ENCODE measurements at places on chromosomes 13 and 19. TPM values are rescaled to one million over a fixed set of nuclear protein-coding genes. Genes with fewer than 3 reads are reported as not detected.

CNMD gene
- 95.1 TPM for total RNA-seq

SCGB2B2 gene
- total RNA-seq, result 0.71 TPM

CEACAM8 gene
- total RNA-seq, result not detected

PHF11 gene
- total RNA-seq, result 11.9 TPM

SHISA7 gene
- 0.79 TPM for total RNA-seq

RNASEH2B gene
- 33.3 TPM for total RNA-seq

ZFR2 gene
- total RNA-seq, result 22.6 TPM

MAP4K1 gene
- total RNA-seq, result 25.0 TPM

FGF22 gene
- 1.4 TPM for total RNA-seq

MYH14 gene
- 25.8 TPM for total RNA-seq

KLK4 gene
- total RNA-seq, result 0.27 TPM

FCER2 gene
- 0.48 TPM for total RNA-seq

DNA sequence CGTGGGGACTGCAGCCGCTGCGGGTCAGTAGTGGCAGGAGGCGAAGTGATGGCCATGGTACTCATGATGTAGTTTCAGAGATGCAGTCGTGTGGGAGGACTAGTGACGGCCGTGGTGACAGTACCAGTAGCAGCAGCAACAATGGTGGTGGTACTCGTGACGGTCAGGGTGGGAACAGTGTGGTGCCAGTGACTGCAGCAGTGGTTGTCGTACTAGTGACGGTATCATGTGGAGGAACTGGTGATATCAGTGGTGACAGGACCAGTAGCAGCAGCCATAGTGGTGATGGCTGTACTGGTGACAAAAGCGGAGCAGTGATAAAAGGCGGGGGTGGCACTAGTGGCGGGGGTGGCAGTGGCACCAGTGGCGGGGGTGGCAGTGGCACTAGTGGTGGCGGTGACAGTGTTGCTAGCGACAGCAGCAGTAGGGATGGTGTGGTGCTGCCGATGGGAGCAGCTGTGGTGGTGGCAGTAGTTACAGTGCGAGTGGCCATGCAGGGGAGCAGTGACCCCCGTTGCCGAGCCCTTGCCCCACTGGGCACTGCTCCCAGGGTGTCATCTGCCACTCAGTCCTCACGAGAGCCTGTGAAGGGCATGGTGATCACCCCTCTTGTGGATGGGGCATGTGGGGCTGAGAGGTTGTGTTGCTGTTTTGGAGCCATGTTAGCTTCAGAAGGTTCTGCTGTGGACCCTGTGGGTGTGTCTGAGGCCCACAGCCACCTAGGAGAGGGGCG lies 22.7 kb downstream of the ADPRHL1 start:
- no peak overlapping the region for H3K27ac ChIP-seq
- DNase-seq, result no peak
- no peaks in the 10 kb centered on the region for H3K4me1 ChIP-seq

GRCh38 chr19:39524495-39524894 lies 8.2 kb downstream of the EID2B start:
- no peak overlapping the region for H3K4me3 ChIP-seq
- H3K36me3 ChIP-seq, result peaks cover 11% of the 10 kb centered on the region
- no peak for DNase-seq
- H3K4me1 ChIP-seq, result no peaks in the 10 kb centered on the region

GRCh38 chr13:40318366-40318765 lies 348.1 kb downstream of the FOXO1 start:
- peaks cover 74% of the 10 kb centered on the region for H3K27me3 ChIP-seq
- peaks cover 38% of the 10 kb centered on the region for H3K4me1 ChIP-seq
- no peak overlapping the region for H3K4me3 ChIP-seq
- no peak for DNase-seq
- peak overlapping the region; percentile 50 for H3K27ac ChIP-seq

DNA sequence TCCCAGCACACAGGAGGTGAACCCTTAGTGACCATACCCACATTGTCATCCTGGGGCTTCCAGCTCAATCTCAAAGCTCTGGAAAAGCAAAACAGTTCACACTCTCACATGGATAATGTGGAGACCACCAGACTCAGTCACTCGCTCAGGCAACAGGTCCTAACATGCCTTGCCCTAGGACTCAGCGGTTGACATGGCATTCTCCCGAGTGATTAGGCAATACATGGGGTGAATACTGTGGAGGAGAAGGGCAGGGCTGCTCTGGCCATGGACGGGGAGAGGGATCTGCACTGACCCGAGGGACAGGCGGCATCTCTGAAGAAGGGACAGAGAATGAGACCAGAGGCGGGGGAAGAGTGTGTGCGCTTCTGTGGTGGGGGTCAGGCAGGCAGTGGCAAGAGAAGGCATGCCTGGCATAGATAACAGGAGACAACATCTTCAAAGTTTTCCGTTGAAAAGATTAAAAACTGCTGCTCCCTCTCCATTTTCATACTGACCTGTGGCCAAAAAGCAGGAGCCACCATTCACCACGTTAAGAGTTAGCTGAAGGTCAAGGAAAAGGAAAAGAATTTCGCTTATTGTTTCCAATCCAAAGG lies 44.5 kb upstream of the EPHX3 start:
- H3K4me3 ChIP-seq, result no peak overlapping the region
- H3K27me3 ChIP-seq, result no peaks in the 10 kb centered on the region
- H3K36me3 ChIP-seq, result peaks cover 11% of the 10 kb centered on the region
- no peak for DNase-seq
- peak overlapping the region; percentile 96 for H3K27ac ChIP-seq
- H3K4me1 ChIP-seq, result peaks cover 41% of the 10 kb centered on the region

DNA sequence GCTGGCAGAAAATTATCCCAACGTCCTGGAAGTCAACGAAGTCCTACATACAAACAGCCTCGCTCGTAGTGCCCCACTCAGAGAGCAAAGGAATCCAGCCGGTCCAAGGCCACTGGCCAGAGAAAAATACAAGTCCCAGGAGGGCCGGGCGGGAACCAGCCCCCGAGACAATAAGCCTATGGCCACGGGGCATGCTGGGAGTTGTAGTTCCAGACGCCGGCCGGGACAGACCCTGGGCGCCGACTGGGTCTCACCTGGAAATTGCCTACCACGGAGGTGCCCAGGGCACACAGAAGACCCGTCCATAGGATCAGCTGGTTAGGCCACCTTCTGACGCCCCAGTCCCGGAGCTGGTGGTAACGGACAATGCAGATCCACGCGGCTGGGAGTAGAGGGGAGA lies 5.4 kb downstream of the TMEM150B start:
- peak overlapping the region; percentile 39 for H3K27ac ChIP-seq
- H3K4me1 ChIP-seq, result peaks cover 18% of the 10 kb centered on the region
- peak overlapping the region; percentile 71 for H3K4me3 ChIP-seq
- H3K27me3 ChIP-seq, result peaks cover 27% of the 10 kb centered on the region
- H3K36me3 ChIP-seq, result no peaks in the 10 kb centered on the region

DNA sequence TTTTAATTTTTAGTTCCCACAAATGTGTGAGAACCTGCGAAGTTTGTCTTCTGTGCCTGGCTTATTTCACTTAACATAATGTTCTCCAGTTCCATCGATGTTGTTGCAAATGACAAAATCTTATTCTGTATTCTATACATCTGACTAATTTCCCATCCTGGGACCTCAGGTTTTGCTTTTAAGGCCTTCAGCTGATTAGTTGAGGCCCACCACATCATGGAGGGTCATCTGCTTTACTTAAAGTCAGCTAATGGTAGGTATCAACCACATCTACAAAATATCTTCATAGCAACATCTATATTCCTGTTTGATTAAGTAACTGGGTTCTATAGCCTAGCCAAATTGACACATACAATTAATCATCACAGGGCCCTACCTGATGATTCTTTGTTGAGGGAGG lies 534.0 kb downstream of the EFNB2 start:
- H3K36me3 ChIP-seq, result 0 out of 2 replicates have a peak, but pooled peaks cover 3% of the 10 kb centered on the region
- no peaks in the 10 kb centered on the region for H3K4me1 ChIP-seq
- no peak overlapping the region for H3K4me3 ChIP-seq
- H3K27ac ChIP-seq, result no peak overlapping the region
- DNase-seq, result no peak
- H3K27me3 ChIP-seq, result no peaks in the 10 kb centered on the region

- H3K4me1 ChIP-seq, result peaks cover 11% of the 10 kb centered on the region
These were observed 24.3 kb downstream of the LEUTX start for GRCh38 chr19:39802958-39803357.

- H3K4me1 ChIP-seq, result peaks cover 14% of the 10 kb centered on the region
- H3K27me3 ChIP-seq, result no peaks in the 10 kb centered on the region
- no peak overlapping the region for H3K27ac ChIP-seq
- DNase-seq, result no peak
- no peaks in the 10 kb centered on the region for H3K36me3 ChIP-seq
- H3K4me3 ChIP-seq, result no peak overlapping the region
These were observed 5.6 kb upstream of the LATS2 start for GRCh38 chr13:21066946-21067345.

GRCh38 chr19:46886546-46887239 lies 25.9 kb downstream of the ARHGAP35 start:
- H3K36me3 ChIP-seq, result peaks cover 14% of the 10 kb centered on the region
- peak overlapping the region; percentile 75 for H3K27ac ChIP-seq

DNA sequence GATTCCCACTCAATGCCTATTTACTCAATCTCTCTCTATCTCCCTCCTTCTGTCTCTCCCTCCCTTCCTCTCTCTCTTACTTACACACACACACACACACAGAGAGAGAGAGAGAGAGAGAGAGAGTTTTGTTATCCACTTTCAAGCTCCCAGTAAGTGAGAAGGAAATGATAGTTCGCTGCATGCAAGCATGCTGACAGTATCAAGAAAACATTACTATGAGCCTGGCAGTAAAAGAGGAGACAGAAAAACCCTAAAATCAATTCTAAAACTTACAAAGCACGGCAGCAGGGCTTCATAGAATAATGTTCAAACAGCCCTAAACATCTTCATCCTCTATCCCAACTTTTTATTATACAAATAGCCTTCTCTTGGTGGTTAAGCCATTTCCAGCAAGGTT lies 171.9 kb downstream of the FOXO1 start:
- H3K27me3 ChIP-seq, result no peaks in the 10 kb centered on the region
- no peak for DNase-seq
- H3K27ac ChIP-seq, result peak overlapping the region; percentile 55
- peaks cover 51% of the 10 kb centered on the region for H3K4me1 ChIP-seq
- no peak overlapping the region for H3K4me3 ChIP-seq
- no peaks in the 10 kb centered on the region for H3K36me3 ChIP-seq

- no peak for DNase-seq
- H3K4me3 ChIP-seq, result peak within 1 kb of the TSS; percentile 86
- no peaks in the 10 kb centered on the region for H3K27me3 ChIP-seq
- peak within 1 kb of the TSS; percentile 95 for H3K27ac ChIP-seq
- peaks cover 6% of the 10 kb centered on the region for H3K4me1 ChIP-seq
These were observed at the start of gene NUMBL for GRCh38 chr19:40690050-40690692. TSS of gene NUMBL (minus strand) at chr19:40690651. CDS start at chr19:40690483, 168 bp downstream.

GRCh38 chr13:58056426-58056825 lies 424.9 kb downstream of the PCDH17 start:
- no peak for DNase-seq
- no peak overlapping the region for H3K27ac ChIP-seq
- H3K4me1 ChIP-seq, result peaks cover 9% of the 10 kb centered on the region

DNA sequence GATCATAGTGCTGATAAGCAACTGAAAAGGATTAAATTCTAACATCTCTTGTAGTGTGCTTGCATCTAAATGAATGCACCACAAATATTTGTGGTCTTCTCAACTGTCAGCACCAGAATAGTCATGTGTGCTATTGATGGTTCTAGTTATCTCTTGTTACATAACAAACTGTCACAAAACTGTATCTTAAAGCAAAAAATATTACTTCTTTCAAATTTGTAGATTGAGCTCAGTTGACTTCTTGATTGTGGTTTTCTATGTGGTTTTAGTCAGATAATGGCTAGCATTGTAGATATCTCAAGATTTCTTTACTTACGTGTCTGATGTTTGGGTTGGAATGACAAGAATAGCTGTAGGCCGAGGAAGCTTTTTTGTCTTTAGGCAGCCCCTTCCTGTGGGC lies 431.3 kb downstream of the SLITRK6 start:
- H3K4me1 ChIP-seq, result no peaks in the 10 kb centered on the region
- no peaks in the 10 kb centered on the region for H3K36me3 ChIP-seq
- H3K27me3 ChIP-seq, result no peaks in the 10 kb centered on the region
- H3K4me3 ChIP-seq, result no peak overlapping the region

GRCh38 chr13:94272038-94272437 lies 207.4 kb downstream of the DCT start:
- H3K4me1 ChIP-seq, result peaks cover 2% of the 10 kb centered on the region
- no peak overlapping the region for H3K4me3 ChIP-seq
- H3K27me3 ChIP-seq, result no peaks in the 10 kb centered on the region
- no peak overlapping the region for H3K27ac ChIP-seq
- no peak for DNase-seq

- H3K27ac ChIP-seq, result 0 out of 2 replicates have a peak overlapping the region, but pooled peaks have one; percentile 50
- peaks cover 30% of the 10 kb centered on the region for H3K36me3 ChIP-seq
- DNase-seq, result peak; percentile 36
- H3K4me3 ChIP-seq, result no peak overlapping the region
These were observed 175.2 kb downstream of the PAN3 start for GRCh38 chr13:28313579-28313978.

DNA sequence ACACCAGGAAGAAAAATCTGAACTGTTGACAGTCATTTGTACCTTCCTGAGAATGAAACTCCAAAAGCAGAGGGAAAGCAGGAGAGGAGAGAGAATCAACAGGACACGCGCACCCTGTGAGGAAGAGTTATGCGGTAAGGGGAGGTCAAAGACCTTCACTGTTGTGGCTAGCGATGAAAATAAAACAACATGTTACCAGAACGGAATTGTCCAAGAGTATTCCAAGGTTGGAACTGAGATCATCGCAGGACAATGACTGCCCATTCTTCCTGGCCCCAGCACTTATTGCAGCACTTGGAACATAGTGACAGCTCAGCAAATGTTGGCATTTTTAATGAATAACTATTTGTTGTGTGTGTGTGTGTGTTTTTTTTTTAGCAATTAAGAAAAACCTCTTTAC lies 176.0 kb upstream of the TSC22D1 start:
- no peak for DNase-seq
- H3K4me3 ChIP-seq, result no peak overlapping the region
- no peaks in the 10 kb centered on the region for H3K36me3 ChIP-seq

DNA sequence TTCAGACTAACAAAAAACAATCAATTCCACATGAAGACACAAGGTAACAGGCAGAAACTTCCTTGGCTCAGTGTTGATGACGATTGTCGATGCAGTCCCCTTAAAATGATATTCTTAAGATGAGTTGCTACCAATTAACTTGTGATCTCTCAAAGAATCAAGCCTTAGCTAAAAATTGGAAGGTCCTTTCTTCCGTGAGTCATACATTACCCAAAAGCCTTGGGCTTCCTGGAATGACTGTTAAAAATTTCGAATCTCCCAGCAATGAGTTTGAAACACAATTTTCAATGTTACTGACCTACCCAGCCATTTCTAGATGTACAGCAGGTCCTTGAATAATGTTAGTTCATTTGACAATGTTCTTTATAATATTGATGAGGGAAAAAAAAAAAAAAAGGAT lies 28.0 kb upstream of the RB1 start:
- no peak overlapping the region for H3K4me3 ChIP-seq
- no peak for DNase-seq
- H3K27me3 ChIP-seq, result no peaks in the 10 kb centered on the region
- no peaks in the 10 kb centered on the region for H3K36me3 ChIP-seq
- H3K27ac ChIP-seq, result no peak overlapping the region
- no peaks in the 10 kb centered on the region for H3K4me1 ChIP-seq

Measured in WTC11 (cell line).